ENCODE measurements at places on chromosomes 11 and 22. TPM values are rescaled to one million over a fixed set of nuclear protein-coding genes. Genes with fewer than 3 reads are reported as not detected.

Gene HIC2
- 4.4 TPM for total RNA-seq

Gene SYT12
- not detected for total RNA-seq

Gene OR52E8
- total RNA-seq: not detected

Gene SCGB2A2
- not detected for total RNA-seq

Gene FJX1
- total RNA-seq: not detected

Gene HTR3B
- not detected for total RNA-seq

Gene A4GALT
- total RNA-seq: 0.52 TPM

Gene CARD10
- total RNA-seq: 0.16 TPM

Gene NXPE4
- not detected for total RNA-seq

Gene TBX10
- not detected for total RNA-seq

Gene TTC12
- 15.9 TPM for total RNA-seq

DNA sequence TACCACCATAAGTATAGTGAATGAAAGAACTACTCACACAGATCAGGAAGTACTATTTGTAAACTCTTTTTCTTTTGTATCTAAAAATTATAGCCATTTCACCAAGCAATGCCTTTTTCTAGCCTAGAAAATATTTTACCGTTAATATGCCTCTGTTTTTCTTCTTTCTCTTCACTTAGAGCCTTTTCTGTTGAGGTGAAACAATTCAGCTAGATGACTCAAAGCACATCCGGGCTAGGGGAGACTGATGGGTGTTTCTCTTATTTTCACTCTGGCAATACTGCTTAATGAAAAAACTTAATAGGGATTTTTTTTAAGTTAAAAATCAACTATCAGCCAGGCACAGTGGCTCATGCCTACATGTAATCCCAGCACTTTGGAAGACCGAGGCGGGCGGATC is 93.3 kb downstream of the SGSM3 start:
- peak overlapping the region; percentile 87 for H3K4me3 ChIP-seq
- H3K4me1 ChIP-seq: peaks cover 39% of the 10 kb centered on the region
- peaks cover 17% of the 10 kb centered on the region for H3K36me3 ChIP-seq

- H3K27ac ChIP-seq: no peak overlapping the region
- H3K4me3 ChIP-seq: no peak overlapping the region
- H3K4me1 ChIP-seq: peaks cover 3% of the 10 kb centered on the region
- no peaks in the 10 kb centered on the region for H3K36me3 ChIP-seq
These were observed 4.1 kb downstream of the PANX2 start for GRCh38 chr22:50174382-50175190.

- peak overlapping the region; percentile 20 for H3K27ac ChIP-seq
- no peak for DNase-seq
- no peaks in the 10 kb centered on the region for H3K27me3 ChIP-seq
- H3K4me1 ChIP-seq: peaks cover 26% of the 10 kb centered on the region
- no peak overlapping the region for H3K4me3 ChIP-seq
These were observed 20.3 kb downstream of the CLDN5 start for GRCh38 chr22:19503869-19504268.

- no peaks in the 10 kb centered on the region for H3K4me1 ChIP-seq
- H3K27me3 ChIP-seq: peaks cover 11% of the 10 kb centered on the region
- no peaks in the 10 kb centered on the region for H3K36me3 ChIP-seq
- peak; percentile 70 for DNase-seq
These were observed 48.7 kb downstream of the TSPAN18 start for GRCh38 chr11:44775366-44775984.

- H3K4me3 ChIP-seq: no peak overlapping the region
- no peak for DNase-seq
- no peaks in the 10 kb centered on the region for H3K4me1 ChIP-seq
These were observed 900.3 kb downstream of the OPCML start for GRCh38 chr11:132631989-132632388.

DNA sequence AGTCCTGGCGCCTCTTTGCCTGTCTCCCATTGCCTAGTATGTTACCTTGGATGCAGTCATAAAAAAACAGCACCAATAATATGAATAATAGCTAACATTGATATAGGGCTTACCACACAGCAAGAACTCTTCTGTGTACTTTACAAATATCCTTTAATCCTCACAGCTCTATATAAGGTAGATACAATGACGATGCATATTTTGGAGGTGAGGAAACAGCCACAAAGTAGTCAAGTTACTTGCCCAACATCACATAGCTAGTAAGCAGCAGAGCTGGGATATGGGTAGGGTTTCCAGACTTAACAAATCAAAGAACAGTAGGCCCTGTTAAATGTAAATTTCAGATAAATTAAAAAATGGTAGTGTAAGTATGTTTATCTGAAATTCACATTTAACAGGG is 128.8 kb downstream of the ST3GAL4 start:
- H3K27ac ChIP-seq: no peak overlapping the region
- H3K4me1 ChIP-seq: peaks cover 8% of the 10 kb centered on the region
- no peaks in the 10 kb centered on the region for H3K36me3 ChIP-seq
- H3K4me3 ChIP-seq: no peak overlapping the region
- H3K27me3 ChIP-seq: peaks cover 3% of the 10 kb centered on the region

GRCh38 chr11:17684550-17684949 is 34.8 kb upstream of the MYOD1 start:
- H3K27me3 ChIP-seq: peaks cover 32% of the 10 kb centered on the region
- no peak overlapping the region for H3K4me3 ChIP-seq
- H3K27ac ChIP-seq: no peak overlapping the region
- no peaks in the 10 kb centered on the region for H3K4me1 ChIP-seq
- H3K36me3 ChIP-seq: no peaks in the 10 kb centered on the region

GRCh38 chr11:70569618-70569890 is 171.2 kb downstream of the CTTN start:
- H3K4me1 ChIP-seq: no peaks in the 10 kb centered on the region
- H3K36me3 ChIP-seq: no peaks in the 10 kb centered on the region
- H3K27me3 ChIP-seq: peaks cover 10% of the 10 kb centered on the region
- DNase-seq: no peak
- H3K27ac ChIP-seq: no peak overlapping the region

GRCh38 chr11:77182542-77183430 is 54.7 kb downstream of the MYO7A start:
- peaks cover 9% of the 10 kb centered on the region for H3K4me1 ChIP-seq
- no peak overlapping the region for H3K4me3 ChIP-seq
- H3K36me3 ChIP-seq: no peaks in the 10 kb centered on the region
- DNase-seq: no peak

DNA sequence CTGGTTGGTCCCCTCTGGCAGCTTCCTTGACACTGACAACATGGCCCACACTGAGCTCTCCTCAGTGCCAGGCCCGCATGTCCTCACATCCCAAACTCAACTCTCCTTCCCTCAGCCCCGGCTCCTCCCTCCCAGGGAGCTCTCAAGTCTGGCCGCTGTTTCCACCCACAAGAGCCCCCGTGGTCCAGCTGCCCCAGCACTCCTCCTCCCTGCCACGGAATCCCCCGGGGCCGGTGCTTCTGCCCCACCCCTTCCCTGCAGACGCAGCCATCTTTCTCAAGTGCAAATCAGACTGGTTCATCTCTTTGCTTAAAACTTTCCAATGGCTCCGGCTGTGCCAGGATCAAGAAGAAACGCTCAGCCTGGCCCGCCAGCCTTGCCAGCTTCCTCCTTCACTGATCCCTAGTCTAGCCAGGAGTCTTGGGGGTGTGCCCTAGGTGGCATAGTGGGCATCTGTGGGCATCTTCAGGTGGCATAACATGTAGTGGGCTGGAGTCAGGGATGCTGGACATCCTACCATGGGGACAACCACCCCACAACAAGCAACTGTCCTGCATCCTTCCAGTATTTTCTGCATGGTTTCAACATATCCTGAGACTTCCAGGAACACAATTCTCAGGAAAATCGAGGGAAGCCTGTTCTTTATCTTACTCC is 22.3 kb upstream of the RASL10A start:
- no peak overlapping the region for H3K27ac ChIP-seq
- DNase-seq: no peak

DNA sequence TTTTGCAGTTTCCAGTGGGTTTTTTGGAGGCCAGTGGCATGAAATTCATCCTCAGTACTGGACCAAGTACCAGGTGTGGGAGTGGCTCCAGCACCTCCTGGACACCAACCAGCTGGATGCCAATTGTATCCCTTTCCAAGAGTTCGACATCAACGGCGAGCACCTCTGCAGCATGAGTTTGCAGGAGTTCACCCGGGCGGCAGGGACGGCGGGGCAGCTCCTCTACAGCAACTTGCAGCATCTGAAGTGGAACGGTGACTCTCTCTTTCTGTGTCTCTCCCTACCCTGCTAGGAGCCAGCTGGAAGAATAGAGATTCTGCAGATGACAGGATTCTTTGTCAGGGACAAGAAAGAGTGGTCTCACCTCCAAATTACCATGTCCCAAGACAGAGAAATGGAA is 25.5 kb downstream of the EHF start:
- peaks cover 72% of the 10 kb centered on the region for H3K27me3 ChIP-seq
- H3K27ac ChIP-seq: no peak overlapping the region
- H3K36me3 ChIP-seq: no peaks in the 10 kb centered on the region
- H3K4me1 ChIP-seq: peaks cover 20% of the 10 kb centered on the region

DNA sequence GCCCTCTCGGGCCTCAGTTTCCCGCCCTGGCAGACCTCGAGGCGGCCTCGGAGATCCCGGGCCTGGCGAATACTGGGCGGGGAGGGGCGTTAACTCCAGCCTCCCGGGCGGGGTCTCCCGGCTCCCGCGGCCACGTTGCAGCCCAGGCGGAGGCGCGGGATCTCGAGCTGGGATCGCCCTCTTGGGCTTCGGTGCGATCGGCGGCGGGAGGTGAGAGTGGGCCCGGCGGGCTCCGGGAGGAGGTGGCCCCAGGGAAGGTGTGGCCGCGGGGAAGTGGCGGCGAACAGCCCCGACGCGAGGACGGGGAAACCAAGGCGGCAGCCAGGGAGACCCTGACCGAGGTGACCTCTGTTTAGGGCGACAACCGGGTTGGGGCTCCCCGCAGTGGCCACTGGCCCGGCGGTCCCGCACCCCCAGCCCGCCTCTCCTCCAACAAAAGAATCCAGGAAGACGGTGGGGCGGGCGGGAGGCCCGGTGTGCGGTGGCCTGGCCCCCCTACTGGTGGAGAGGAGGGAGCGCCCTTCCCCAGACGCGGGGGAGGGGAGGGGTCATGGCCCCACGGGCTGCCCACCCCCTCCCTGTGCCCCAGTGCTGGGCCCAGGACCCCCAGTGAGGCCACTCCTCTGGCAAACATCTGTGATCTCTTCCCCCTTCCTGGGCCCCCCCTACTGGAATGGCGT is at the start of gene PHETA2:
TSS of gene PHETA2 (plus strand) at position 117 of the 680 bp plus-strand sequence. CDS start 3,046 bp downstream, outside the sequence.
- H3K27ac ChIP-seq: peak within 1 kb of the TSS; percentile 74
- no peaks in the 10 kb centered on the region for H3K27me3 ChIP-seq
- DNase-seq: peak; percentile 74
- peak within 1 kb of the TSS; percentile 49 for H3K4me3 ChIP-seq

- no peak overlapping the region for H3K27ac ChIP-seq
- no peaks in the 10 kb centered on the region for H3K36me3 ChIP-seq
- no peak overlapping the region for H3K4me3 ChIP-seq
- H3K27me3 ChIP-seq: no peaks in the 10 kb centered on the region
- no peak for DNase-seq
These were observed 380.5 kb downstream of the SHANK2 start for GRCh38 chr11:70871881-70872280.

GRCh38 chr11:119093942-119094815 is 7.5 kb downstream of the DPAGT1 start:
- H3K27me3 ChIP-seq: peaks cover 2% of the 10 kb centered on the region
- peak overlapping the region; percentile 94 for H3K27ac ChIP-seq
- H3K4me1 ChIP-seq: peaks cover 46% of the 10 kb centered on the region
- H3K36me3 ChIP-seq: peaks cover 54% of the 10 kb centered on the region

- no peaks in the 10 kb centered on the region for H3K27me3 ChIP-seq
- H3K36me3 ChIP-seq: peaks cover 38% of the 10 kb centered on the region
- no peak for DNase-seq
These were observed 15.4 kb downstream of the CARS1 start for GRCh38 chr11:3041699-3042441.

- peaks cover 15% of the 10 kb centered on the region for H3K36me3 ChIP-seq
- DNase-seq: no peak
- H3K4me1 ChIP-seq: no peaks in the 10 kb centered on the region
- H3K27ac ChIP-seq: no peak overlapping the region
- H3K27me3 ChIP-seq: no peaks in the 10 kb centered on the region
These were observed 24.0 kb downstream of the PLAAT3 start for GRCh38 chr11:63590024-63590788.

DNA sequence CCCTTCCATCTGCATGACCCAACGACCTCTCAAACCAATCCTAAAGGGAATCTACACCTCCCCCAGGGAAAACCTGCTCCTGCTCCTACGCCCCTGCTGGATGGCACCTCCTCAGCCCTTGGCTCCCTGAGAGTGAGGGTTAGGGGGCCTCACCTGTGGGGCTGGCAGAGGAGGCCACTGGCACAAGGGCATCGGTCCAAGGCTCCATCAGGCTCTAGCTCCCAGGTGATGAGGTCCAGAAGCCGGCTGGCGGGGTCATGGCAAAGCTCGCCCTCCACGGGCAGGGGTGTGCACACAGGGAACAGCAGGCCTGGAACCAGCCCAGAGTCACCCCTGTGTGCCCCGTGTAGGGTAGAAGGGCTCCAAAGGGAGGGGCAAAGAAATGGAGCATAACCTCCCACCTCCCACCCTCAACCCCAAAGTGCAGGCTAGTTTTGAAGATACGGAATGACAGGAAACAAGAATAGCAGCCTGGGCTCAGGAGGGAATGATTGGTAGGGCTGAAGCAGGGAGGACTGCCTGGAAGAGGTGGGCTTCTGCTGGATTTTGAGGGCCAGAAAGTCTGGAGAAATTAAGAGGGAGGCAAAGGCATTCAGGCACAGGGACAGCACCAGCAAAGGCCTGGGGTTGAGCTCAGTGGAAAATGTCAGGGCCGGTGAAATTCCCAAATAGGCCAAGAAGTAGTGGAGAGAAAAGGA is 42.6 kb downstream of the DKK3 start:
- H3K36me3 ChIP-seq: peaks cover 3% of the 10 kb centered on the region
- no peak overlapping the region for H3K27ac ChIP-seq
- H3K4me3 ChIP-seq: no peak overlapping the region
- DNase-seq: no peak

DNA sequence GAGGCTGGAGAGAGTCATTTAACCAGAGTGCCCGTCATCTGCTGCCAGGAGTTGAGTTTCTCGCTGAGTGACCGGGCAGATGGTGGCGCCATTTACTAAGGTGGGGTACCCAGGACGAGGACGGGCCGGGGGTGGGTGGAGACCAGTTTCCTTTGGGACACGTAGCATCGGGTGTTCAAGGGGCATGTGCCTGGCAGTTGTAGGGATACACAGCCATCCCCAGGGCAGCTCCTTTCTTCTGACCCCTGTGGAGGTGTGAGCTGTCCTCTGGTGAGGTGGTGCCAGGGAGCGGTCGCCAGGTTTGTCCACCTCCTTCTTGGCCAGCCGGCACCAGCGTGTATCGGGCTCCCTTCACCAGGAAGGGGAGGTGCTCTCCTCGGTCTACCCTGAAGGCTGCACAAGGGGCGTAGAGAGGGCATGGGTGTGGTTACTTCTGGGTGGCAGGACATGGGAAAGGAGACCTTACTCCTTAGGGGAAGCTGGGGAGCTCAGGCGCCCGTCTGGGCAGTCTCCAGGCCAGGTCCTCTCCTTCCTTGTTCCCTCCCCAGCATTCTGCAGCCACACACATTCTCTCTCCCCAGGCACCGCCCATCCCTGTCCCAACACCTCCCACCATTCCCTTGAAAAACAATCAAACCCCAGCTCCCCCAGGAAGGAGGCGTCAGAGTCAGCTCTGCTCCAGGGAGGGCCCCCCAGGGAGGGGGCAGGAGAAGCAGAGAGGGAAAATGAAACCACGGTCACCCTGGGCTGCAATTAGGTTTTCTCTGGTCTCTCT is 10.3 kb upstream of the MB start:
- DNase-seq: peak; percentile 80
- peaks cover 3% of the 10 kb centered on the region for H3K36me3 ChIP-seq
- H3K4me1 ChIP-seq: peaks cover 28% of the 10 kb centered on the region

GRCh38 chr22:42769574-42770447 is 49.1 kb upstream of the A4GALT start:
- no peak overlapping the region for H3K4me3 ChIP-seq
- H3K27ac ChIP-seq: no peak overlapping the region
- no peak for DNase-seq
- H3K27me3 ChIP-seq: peaks cover 2% of the 10 kb centered on the region

Data from activated CD8-positive, alpha-beta memory T cell treated with anti-CD3 and anti-CD28 coated beads, Interleukin-2, amount 10 ng/mL, durations not matched to agents 7 days and 5 days (primary cell).